ENCODE measurements at places on chromosomes 5 and 9.

GRCh38 chr9:32928145-32928763 is 73.2 kb downstream of the APTX start:
- H3K36me3 ChIP-seq: no peaks in the 10 kb centered on the region
- no peaks in the 10 kb centered on the region for H3K4me1 ChIP-seq
- no peak for DNase-seq
- H3K27ac ChIP-seq: no peak overlapping the region
- H3K27me3 ChIP-seq: no peaks in the 10 kb centered on the region

DNA sequence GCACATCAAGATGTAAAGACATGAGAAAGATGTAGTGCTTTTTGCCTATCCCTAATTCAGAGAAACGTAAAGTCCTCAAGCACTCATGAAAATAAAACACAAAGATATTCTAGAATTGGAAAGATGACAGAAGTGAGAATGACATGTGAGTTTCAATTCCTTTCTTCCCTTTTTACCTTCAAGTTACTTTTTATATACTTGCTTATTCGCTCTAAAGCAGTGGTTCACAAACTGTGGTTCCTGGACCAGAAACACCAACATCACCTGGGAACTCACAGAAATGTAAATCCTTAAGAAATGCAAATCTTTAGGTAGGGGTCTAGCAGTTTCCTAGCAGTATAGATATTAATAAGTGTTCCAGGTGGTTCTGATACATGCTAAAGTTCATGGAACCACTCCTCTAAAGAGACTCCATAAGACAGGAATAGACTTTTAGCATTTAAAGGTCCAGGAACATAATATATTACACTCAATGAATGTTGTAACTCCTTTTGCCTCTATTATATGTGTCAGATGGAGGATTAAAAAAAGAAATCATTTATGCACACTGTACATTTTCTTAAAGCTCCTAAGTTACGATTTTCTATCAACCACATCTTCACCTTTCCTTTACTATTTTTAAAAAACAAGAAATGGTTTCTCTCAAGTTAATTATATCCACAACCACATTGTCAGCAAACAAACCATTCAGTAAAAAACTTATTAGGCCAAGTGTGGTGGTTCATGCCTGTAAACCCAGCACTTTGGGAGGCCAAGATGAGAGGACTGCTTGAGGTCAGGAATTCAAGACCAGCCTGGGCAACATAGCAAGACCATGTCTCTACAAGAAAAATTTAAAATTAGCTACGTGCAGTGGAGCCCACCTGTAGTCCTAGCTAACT is 39.9 kb downstream of the ERP44 start:
- no peak for DNase-seq
- H3K27ac ChIP-seq: no peak overlapping the region
- no peak overlapping the region for H3K4me3 ChIP-seq
- no peaks in the 10 kb centered on the region for H3K27me3 ChIP-seq

- DNase-seq: no peak
- no peaks in the 10 kb centered on the region for H3K27me3 ChIP-seq
- H3K27ac ChIP-seq: no peak overlapping the region
- no peaks in the 10 kb centered on the region for H3K4me1 ChIP-seq
- H3K4me3 ChIP-seq: no peak overlapping the region
Observed at GRCh38 chr5:140273401-140273877, 29.5 kb downstream of the PFDN1 start.

- no peak overlapping the region for H3K27ac ChIP-seq
- DNase-seq: no peak
- no peaks in the 10 kb centered on the region for H3K27me3 ChIP-seq
- H3K4me1 ChIP-seq: no peaks in the 10 kb centered on the region
- no peak overlapping the region for H3K4me3 ChIP-seq
Observed at GRCh38 chr9:129434187-129434586, 186.7 kb downstream of the C9orf50 start.
